ENCODE measurements at places on chromosomes 1 and 21.

GRCh38 chr21:16198546-16198945, 468.8 kb downstream of the USP25 start:
- DNase-seq, result no peak

GRCh38 chr1:98129491-98129890, 208.7 kb upstream of the DPYD start:
- DNase-seq, result no peak

GRCh38 chr1:218397752-218398339, 52.7 kb downstream of the TGFB2 start:
- DNase-seq, result no peak

DNA sequence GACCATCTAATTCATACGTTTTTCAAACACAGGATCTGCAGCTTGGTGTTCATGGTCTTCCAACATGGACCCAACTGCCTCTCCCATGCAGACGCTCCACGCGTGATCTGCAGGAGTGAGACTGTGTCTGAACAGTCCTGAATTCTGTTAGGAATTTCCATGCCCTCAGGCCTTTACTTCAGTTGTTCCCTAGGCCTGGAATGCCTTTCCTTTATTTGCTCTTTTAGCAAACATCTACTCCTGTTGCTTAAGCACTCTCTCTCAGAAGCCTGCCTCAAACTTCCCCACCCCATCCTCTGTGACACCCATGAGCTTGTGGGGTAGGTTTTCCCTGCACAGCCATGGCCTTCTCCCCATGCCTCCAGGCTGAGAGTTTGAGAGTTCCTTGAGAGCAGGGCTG, 73.7 kb downstream of the DMRTB1 start:
- DNase-seq, result no peak

DNA sequence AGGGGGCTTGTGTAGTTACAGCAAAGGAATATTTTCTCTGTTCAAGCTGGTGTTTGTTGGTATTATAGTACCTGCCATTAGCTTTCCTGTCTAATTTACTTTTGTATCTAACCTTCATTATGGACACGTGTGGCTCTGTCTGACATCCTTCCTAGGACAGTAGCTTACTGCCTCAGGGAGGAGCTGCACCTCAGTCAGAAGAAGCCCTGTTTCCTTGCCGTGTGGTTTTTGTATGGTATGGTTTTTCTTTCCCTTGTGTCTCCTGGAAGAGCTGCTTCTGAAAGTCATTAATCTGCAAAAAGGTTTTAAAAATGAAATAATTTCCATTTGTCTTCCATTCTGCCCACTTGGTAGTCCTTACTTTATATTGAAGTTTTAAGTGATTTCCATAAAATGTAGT, 17.4 kb upstream of the CRB1 start:
- DNase-seq, result no peak

GRCh38 chr1:230771773-230772354, 24.7 kb downstream of the CAPN9 start:
- DNase-seq, result peak; percentile 80

- peak; percentile 49 for DNase-seq
Measured at GRCh38 chr1:208652296-208653160, 408.3 kb upstream of the PLXNA2 start.

DNA sequence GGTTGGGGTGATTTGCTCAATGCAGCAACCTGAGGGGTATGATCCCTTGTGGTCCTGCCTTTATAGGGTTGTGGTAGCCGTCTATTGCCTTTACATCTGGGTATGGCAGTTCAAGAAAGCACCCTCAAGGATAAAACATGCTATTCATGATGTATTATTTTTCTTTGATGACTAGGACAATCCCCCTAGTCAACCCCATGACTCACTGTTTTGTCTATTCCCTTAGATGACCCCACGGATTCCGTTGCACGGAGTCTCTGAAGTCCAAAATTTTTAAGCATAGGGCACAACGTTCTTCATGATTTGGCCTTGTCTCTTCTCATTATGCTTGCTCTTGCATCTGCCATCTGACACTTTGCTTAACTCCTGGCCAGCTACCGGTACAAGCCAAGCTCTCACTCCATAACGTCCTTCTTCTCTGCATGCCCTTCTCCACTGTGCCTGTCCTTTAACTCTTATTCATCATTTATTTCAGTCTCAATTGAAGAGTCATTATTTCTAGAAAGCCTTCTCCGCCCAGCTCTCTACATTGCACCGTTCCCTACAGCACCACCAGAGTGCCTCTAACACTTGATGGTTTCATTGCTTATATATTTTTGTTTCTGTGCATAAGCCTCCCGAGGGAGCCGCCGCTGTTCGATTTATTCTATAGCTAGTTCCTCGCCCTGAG, 838 bp upstream of the DISP1 start:
- DNase-seq, result no peak

- no peak for DNase-seq
Measured at GRCh38 chr1:218430346-218430745, 85.2 kb downstream of the TGFB2 start.

- no peak for DNase-seq
Measured at GRCh38 chr1:23100074-23100748, 68.4 kb downstream of the LUZP1 start.

- DNase-seq, result no peak
Measured at GRCh38 chr1:3357526-3358297, 96.8 kb upstream of the ARHGEF16 start.

DNA sequence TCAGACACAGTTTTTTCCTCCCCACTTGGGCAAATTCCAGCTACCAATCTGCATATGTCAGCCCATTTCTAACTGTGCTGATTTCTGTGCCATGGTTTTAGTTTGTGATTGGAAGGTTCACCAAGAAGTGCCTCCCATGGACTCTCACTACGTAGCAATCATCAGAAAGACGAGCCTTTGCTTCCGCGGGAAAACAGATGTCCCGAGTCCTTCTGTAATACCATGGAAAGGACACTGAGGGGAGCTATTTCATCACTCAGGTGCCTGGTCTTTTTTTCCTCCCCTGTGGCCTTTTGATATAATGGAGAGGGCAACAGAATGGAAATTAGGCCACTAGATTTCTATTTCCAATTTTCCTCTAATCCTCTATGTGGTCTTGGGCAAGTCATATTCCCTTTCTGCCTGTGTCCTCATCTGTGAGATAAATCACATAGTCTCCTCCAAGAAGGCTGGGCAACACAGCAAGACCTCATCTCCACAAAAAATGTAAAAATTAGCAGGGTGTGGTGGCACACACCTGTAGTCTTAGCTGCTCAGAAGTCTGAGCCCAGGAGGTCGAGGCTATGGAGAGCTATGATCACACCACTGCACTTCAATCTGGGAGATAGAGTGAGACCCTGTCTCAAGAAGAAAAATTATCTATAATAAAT, 24.8 kb downstream of the LEMD1 start:
- no peak for DNase-seq

- DNase-seq, result no peak
Measured at GRCh38 chr21:20257052-20257740, 741.0 kb upstream of the NCAM2 start.

GRCh38 chr21:8991968-8992621, 1529.3 kb upstream of the TPTE start:
- DNase-seq, result no peak

DNA sequence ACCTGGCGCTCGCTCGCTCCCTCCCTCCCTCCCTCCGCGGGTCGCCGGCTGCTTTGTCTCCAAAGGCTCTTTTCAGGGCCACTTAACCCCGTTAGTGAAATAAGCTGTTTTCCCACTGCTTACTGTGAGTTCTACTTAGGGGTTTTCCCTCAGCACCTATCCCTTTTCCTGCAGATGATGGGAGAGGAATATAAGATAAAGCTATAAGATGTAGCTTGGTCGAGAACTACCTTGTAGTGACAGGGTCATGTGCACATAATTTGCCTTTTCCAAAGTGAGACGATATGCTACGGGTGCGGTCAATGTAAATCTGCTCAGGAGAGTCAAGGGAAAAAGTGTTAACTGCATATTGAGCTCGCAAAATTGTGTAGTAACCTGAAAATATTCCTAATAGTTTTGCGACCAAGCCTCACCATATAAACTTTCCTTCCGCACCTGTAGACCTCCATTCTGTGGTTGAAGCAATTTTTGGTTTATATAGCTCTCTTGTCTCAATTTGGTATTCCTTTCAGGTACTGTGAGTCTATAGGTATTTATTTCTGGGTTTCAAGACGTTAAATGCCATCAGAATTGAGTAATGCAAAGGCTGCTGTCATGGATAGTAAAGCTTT, 55.8 kb upstream of the BOLA1 start:
- no peak for DNase-seq

DNA sequence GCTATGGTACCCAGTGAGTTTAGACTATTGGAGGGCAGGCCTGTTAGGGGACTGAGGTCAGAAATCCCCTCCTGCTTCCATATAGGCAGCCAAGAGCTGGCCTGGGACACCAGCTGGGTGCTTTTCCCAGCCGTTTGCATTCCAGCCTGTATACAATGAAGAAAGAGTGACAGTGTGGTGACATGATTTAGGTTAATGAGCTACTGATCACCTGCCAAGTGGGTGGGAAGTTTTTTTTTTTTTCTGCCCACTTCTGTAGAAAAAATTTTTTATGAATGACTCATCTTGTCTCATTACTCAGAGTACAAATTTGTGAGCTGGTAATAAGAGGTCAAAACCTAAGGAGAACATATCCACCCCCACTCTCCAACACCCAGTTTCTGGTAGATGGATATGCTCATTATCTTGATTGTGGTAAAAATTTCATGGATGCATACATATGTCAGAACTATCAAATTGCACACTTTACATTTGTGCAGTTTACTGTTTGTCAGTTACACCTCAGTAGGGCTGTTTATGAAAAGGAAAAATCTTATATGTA, 16.4 kb upstream of the CGN start:
- DNase-seq, result no peak

- DNase-seq, result no peak
Measured at GRCh38 chr1:115654125-115654524, 12.4 kb downstream of the VANGL1 start.

DNA sequence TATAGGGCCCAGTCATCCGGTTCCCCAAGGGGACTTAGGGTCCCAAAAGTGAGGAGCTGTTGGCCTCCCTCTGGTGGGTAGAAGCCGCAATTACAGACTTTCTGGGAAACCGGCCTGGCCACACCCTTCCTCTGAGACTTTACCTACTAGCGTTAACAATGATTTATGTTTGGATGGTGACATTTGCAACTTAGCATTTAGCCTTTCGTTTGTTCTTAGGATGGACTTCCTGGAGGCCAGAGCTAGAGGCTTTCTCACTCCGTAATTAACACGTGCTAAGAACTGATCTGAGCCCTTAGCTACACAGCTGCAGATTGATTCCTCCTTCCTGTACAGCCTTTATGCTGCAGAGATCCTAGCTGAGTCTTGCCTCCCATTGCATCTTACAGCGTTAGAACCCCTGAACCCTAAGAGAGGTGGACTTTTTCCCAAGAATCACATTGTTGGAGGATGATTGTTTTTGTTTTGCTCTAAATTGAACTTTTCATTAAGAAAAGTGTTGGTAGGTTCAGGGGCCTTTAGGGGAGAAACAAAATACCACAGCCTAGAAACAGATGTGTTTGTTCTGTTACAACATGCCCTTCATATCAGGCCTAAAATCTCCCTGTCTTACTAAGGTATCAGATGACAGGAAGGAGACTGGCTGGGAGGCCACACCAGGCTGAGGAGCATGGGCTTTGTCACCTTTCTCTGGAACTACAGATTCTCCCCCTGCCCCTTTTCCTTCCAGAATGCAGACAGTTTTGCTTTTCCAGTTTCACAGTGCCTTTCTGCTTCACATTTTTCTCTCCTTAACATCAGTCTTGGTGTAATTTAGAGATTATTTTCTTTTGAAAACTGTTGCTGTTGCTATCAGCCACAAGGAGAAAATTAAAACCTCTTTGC, 1.9 kb downstream of the S100A11 start:
- DNase-seq, result no peak

- no peak for DNase-seq
Measured at GRCh38 chr1:224162768-224163167, 20.3 kb upstream of the DEGS1 start.

DNA sequence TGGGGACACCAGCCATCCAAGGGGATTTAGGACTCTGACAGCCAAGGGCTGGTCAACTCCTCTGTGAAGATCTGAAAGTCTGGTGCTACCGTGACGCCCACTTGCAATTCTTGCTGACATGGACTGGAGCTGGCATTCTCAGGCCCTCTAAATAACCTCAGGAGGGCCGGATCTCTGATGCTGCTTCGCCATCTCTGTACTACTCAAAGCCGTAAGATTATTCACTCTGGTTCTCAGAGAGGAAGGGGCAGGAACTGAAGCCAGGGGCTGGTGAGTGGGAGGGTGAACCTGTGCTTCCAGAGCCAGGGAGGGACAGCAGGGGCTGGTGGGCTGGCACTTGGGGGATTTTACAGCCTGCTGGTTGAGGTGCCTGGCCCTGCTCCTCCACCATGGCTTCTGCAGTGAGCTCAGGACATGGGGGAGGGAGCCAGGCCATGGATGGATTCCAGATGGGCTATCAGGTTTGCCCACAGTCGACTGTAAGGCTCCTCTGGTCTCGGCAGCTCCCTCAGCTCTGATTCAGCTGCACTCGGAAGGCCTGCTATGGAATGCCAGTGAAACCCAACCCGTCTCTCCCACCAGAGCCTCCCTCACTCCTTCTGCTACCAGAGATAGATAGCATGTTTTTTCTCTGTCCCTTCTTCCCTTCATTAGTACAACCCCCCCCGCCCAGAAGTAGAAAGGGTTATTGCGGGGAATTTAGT, 84.5 kb downstream of the PLXNA2 start:
- no peak for DNase-seq

DNA sequence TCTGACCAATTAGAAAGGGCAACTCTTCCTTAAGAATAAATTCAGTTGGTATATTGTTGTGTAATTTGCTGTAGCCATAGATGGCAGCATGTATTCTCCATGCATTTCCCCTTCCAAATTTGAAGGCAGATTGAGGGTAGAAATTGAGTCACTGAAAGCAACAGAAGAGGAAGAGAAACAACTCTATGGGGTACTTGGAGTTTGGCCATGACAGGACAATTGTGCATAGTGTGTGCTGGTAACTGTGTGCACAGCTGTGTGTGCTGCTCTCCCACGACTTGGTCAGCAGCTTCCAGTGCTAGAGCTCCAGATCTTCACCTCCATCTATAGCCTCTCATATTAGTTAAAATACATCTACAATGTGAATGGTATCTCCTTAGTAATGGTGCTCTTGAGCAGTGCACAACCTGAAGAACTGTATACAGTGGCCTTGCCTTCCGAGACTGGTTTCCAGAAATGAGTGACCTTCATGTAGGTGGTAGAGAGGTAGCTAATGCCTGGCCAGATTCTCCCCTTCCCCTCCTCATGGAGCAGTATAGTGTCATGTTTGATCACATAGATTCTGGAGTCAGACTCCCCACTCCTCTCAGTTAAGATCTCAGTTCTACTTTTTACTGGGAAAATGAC, 882 bp upstream of the FCAMR start:
- DNase-seq, result no peak

Data from left lobe of liver (tissue), 2 donors.